ENCODE measurements at places on chromosomes 2 and 18.

- no peak for DNase-seq
Measured at GRCh38 chr2:127681288-127681804, 6.0 kb upstream of the LIMS2 start.

GRCh38 chr2:205837663-205838062 is 155.4 kb downstream of the NRP2 start:
- no peak for DNase-seq

- no peak for DNase-seq
Measured at GRCh38 chr2:177101930-177102329, 110.7 kb upstream of the HNRNPA3 start.

- peak; percentile 43 for DNase-seq
Measured at GRCh38 chr2:47782671-47783485, at the start of gene MSH6. Gene MSH6 (plus strand): TSS chr2:47783145. CDS start chr2:47783234, 89 bp downstream.

GRCh38 chr2:212618636-212619035 is 80.0 kb upstream of the ERBB4 start:
- DNase-seq = no peak

GRCh38 chr18:22391407-22392345 is 26.0 kb downstream of the CTAGE1 start:
- no peak for DNase-seq

DNA sequence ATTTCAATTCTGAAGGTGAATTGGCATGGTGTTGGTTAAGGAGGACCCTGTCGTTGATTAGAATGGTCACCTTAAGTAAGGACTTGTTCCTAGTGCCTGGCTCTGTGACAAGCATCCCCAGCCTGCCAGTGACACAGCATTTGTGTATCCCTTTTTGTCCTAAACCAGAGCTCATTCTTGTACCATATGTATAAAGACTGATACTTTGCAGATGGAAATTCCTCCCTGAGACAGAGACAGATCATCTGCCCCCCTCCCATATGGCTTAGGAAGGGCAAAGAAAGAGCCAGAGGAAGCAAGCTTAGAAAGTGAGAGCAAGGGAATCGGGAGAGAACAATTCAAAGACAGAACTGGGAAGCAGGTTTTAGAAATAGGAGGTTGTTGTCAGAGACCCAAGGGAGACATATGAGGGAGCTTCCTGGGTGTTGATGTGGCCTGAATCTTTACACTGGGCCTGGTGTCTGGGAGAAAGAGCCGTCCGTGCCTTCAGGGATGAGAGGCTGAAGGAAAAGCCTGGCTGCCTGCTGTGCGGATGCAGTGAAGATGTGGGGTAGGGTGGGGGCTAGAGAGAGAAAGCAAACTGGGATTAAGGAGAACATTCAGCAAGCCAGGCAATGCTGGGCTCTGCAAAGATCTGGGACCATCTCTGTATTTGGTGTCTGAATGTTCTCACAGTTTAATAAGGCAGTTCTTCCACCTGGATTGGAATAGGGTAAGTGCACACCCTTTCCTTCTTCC is 13.2 kb upstream of the CHRNA1 start:
- no peak for DNase-seq

DNA sequence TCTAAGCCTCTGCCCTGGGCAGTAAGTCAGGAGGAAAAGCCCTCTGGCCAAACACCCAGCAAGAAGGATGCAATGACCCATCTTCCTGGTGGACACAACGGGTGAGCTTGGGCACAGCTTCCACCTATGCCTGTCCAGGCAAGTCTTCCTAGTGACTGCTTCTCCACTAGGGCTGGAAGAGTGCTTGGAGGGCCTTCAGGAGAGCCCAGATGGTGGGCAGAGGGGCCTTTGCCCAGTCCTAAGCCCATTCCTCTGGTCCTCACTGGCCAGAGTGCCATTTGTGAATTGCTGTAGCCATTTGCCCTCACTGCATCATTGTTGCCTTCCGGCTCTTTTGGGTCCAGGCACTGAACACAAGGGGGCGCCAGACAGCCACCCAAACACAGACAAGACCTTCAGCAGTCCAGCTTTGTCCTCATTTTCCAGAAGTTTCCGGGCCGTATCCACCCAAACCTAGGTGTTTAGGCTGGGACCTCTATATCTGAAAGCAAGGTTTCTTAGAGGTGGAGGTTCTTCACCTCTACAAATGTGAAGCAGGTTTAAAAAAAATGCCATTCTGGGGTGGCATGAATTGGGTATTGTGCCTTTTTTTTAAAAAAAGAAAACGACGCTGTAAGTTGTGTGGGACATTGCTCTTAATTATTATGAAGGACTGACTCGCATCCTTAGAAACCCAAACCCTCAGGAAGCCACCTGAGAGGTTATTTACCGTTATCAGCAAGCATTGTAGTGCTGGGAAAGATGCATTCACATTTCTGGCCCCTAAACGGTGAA is 29.5 kb downstream of the PAX8 start:
- peak; percentile 27 for DNase-seq

DNA sequence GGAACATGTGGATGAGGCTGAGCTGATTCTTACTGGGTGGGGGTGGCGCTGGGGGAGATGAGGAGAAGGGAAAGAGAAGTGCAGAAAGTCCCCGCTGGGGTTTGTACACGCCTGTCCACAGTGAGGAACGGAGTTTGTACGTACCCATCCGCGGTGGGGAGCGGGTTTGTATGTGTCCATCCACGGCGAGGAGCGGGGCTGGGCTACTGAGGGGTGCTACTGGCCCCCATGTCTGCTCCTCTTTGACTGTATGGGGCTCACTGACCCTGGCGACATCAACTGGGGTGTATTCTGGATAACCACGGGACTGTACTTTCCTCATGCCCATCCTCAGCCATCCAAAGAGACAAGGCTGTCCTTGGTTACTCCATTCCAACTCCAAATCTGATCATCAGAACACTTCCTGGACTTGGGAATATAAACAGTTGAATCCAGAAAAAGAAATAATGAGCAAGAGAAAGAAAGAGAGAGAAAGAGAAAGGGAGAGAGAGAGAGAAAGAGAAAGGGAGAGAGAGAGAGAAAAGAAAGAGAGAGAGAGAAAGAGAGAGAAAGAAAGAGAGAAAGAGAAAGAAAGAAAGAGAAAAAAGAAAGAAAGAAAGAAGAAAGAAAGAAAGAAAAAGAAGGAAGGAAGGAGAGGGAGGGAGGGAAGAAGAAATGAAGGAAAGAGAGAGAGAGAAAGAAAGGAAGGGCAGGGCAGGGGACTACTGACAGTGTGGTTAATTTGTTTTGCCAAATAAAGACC is 21.0 kb downstream of the MAL start:
- no peak for DNase-seq

DNA sequence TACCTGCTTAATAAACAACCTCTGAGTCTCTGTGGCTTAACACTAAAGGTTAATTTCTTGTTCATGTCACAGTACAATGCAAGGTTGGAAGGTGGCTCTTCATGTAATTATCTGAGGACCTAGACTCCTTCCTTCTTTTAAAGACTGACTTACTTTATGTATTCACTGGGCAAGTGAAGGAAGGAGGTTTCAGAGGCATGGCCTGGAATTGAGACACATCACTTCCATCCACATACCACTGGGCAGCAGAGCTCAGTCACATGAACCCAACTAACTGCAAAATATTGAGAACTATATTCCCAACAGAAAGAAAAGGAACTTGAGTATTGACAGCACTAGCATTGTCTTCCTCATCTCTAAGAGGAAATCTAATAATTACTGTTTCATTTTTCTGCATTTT is 57.5 kb upstream of the FN1 start:
- no peak for DNase-seq

DNA sequence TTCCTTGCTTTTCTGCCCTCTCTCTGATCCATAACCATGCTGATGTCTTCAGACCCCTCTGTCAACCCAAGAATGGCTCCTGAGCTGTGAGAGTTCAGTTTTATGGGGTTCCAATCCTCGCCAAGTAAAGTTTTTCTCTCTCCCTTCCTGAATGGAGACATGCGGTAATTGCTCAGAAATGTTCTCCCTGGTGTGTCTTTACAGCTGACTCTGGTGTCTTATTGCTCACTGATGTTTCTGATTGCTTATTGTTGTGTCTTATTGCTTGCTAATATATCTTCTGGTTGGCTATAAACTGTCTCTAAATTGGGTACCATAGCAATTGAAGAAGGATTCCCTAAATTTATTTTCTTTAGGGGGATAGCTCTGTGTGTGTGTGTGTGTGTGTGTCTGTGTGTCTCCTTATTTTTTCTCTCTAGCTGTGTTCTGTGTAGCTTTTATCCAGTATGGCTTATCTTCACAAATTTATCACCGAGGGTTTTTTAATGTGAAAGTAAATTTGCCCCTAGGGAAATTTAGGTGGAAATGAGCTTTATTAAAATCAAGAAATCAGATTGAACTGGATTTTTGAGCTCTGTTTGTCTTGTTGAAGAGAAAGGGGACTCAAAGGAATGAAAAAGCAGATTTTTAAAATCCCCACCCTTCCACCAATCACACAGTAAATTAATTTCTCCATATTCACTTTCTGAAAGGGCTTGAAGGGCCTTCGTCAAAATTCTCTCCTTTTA is 19.5 kb downstream of the MGAT5 start:
- no peak for DNase-seq

GRCh38 chr18:60984510-60984909 is 348.7 kb upstream of the CDH20 start:
- no peak for DNase-seq

DNA sequence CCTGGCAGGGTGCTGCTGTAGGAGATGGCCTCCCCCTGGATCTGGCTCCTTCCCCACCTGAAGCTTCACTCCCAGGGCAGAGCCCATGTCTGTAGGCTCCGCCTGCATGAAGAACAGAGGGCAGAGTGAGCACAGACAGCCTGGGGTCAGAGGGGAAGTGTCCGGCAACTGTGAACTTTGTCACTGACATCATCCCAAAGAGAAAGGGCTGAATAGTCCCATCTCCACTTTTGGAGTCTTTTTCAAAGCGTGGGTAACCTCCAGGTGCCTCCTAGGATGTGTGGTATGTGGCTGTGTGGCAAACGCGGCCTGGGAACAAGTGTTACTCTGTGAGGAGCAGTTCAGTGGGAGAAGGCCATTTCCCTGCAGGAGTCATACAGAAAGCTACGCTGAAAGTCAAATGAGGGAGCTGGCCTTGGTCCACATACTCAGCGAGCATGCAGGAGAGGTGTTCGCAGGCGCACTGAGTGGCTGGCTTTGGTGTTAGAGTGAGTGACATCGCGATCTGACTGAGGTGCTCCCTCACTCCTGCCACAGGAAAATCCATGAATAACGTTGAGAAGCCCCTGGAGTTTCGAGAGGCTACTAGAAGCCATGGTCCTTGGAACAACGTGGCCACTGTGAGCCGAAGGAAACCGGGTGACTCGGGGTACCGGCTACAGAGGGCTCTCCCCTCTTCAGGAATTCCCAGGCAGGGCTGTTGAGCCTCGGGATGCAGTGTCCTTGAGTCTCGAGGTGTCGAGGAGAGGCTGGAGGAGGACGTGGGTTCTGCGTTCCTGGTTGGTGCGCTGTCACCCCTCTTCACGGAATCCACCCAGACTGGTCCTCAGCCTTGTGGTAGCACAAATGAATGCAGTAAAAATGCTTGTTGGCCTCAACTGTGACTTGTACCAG is 54.7 kb downstream of the CABLES1 start:
- no peak for DNase-seq

DNA sequence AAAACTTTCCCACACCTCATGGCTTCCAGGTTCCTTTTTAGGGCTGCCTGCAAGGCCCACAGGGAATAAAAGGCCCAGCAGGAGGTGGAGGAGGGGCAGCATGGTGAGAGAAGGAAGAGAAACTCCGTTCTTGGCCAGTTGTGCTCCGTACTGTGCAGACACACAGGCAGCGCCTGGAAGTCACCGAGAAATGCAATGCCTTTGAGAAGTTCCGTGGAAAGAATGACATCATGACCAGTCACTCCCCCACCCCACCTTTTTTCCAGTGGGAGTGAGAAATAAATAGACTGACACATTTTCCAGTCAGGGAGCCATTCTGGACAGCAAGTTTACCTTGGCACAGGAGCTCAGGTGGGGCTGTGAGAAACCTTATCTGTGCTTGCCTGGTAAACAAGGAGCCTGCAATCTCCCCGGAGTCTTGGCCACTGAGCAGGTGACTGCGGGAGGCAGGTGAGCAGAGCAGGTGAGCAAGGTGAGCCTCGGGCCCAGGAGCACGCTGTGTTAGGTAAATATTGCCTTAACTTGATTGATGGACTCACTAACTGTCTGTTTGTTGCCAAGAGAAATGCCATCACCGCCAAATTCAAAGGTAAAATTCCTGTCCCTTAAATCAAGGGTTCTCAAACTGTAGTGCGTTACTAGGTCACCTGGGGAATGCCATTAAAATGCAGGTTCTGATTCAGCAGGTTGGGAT is 13.5 kb upstream of the LBH start:
- DNase-seq = peak; percentile 76

GRCh38 chr2:61948661-61949457 is 43.4 kb downstream of the COMMD1 start:
- no peak for DNase-seq

DNA sequence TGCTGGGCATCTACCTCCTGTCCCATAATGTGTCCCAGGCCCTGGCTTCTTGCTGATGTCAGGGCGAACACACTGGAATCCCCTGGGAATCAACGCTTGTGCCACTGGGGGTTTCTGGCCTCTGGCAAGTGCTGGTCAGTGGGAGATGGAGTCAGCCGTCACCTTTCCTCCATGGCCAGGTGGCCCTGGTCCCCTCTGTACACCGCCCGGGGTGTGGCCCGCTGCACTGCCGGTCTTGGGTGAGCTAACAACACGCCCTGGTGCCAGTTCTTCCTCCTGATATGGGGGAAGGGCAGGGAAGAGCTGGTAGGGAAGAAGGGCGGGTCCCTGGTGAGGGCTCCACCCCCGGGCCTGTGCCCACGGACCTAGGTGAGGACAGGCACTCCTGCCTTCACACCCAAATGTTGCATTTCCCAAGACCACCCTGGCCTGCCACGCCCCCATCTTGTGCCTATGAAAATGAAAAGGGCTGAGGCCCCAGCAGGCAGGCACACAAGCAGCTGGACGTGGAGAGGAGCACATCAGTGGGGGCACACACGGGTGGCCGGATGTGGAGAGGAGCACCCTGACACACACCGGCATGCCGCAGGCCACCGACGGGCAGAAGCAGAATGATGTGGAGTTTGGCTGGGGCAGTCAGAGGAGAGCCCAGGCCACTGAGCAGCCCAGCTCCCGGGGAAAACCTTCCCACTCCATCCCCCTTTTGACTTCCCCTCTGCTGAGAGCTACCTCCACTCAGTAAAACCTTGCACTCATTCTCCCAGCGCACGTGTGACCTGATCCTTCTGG is 140.5 kb downstream of the ASB1 start:
- DNase-seq = no peak

DNA sequence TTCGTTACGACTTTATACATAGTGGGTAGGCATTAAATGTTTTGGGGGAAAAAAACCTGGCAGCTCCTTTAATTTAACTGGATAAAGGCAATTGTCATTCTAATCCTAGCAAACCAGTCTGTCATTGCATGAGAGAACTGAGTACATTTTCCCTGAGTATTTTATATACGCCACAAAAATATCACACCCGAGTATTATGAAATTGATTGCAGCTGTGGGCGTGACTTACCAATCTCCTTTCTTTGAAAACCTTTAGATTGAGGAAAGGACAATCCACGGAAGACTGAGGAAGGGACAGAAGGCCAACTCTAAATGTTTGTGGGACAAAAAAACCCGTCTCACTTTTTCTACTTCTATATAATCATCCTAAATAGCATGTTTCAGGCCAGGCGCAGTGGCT is 9.0 kb downstream of the TM4SF20 start:
- no peak for DNase-seq
